ENCODE measurements at places on chromosomes 2 and 18. TPM values are rescaled to one million over a fixed set of nuclear protein-coding genes. Genes with fewer than 3 reads are reported as not detected.

DNA sequence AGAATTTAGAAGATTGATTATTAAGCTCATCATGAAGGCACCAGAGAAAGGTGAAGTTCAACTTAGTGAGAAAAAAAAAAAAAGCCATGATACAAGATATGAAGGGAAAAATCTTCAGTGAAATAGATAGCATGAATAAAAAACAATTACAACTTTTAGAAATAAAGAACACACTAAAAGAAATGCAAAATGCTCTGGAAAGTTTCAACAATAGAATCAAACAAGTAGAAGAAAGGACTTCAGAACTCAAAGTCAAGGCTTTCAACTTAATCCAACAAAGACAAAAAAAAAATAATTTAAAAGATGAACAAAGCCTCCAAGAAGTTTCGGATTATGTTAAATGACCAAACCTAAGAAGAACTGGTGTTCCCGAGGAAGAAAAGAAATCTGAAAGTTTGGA lies 105.5 kb downstream of the GRB14 start:
- DNase-seq = no peak

DNA sequence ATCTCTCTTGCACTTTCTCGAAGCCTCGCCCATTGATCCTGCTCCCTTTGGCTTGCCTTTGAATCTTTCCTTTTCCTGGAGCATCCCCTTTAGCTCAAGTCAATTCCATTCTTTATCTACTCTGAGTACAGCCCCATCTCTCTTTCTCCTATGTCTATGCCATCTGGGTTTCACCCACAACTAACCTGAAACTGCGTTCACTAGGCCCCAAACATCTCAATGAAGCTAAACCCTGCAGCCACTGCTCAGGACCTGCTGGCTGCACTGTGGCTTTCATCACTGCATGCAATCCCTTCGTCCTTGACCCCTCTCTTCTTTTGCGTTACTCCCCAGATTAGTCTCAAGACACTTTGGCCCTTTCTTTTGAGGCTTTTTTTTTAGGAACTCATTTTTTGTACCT lies 81.6 kb upstream of the CYRIA start:
- no peak for DNase-seq

The VIT gene
- total RNA-seq = not detected

- peak; percentile 26 for DNase-seq
Observed at GRCh38 chr2:64145714-64146113, 1.5 kb upstream of the PELI1 start.

DNA sequence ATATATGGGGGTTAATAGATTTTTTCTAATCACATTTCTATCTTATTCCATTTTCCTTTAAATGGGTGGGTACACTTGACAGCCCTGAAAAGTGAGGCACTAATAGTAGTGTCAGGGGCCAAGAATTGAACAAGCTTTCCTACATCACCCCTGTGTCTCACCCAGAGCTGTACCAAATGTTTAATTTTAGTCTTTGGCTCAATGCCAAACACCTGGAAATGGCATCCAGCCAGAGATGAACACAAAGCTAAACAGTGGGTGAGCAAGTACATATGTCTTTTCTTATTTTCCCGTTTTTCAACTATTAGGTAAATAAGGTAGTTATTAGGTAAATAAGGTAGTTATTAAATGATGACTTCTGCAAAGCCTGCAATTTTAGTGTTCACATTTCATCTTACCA lies 276.3 kb upstream of the ERBB4 start:
- no peak for DNase-seq
